ENCODE measurements at places on chromosomes 4 and X. TPM values are rescaled to one million over a fixed set of nuclear protein-coding genes. Genes with fewer than 3 reads are reported as not detected.

GRCh38 chrX:79268788-79269187 lies 98.3 kb downstream of the ITM2A start:
- no peak for DNase-seq

DNA sequence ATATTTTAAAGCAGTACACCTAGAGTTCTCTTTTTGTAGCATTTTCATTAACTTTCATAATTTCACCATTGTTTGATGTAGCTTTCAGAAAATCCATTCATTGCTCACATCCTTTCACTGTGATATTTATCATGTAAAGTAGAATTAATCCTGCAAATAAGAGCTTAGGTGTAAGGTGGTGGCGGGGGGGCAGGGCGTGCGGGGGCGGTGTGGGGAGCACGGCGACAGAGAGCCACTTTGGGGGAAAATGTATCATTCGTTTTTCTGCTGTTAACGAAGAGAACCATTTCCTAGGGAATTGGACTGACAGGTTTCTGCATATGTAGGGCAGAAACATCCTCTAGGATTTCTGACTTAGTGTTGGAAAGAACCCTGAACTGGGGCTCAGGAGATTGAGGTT lies 82.6 kb upstream of the BRS3 start:
- DNase-seq, result no peak

DNA sequence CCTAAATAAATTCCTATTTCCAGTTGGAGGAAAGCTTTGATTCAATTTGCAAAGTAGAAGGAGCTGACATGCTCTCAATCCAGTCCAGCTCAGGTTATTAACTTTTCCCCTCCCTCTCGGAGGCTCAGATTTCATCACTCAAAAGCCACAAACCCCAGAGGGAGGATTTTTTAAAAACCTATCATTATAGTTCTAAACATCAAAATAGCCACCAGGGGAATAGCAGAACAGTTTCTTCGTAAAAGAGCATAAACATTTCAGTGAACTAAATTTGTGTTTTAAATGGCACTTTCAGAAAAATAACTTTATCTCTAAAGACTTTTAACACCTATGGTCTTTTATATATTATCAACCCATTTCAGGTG lies 8.8 kb downstream of the GPRIN3 start:
- DNase-seq, result no peak

OFD1 gene
- 34.6 TPM for total RNA-seq

EPGN gene
- total RNA-seq, result 1.6 TPM

CLGN gene
- total RNA-seq, result not detected

- no peak for DNase-seq
Observed at GRCh38 chrX:17067534-17067933, 121.1 kb downstream of the REPS2 start.

GRCh38 chr4:114310296-114310925 lies 288.2 kb upstream of the UGT8 start:
- no peak for DNase-seq

SCD5 gene
- 6.0 TPM for total RNA-seq

LRIT3 gene
- 0.26 TPM for total RNA-seq

- no peak for DNase-seq
Observed at GRCh38 chr4:181855307-181855706, 387.9 kb upstream of the TENM3 start.

DNA sequence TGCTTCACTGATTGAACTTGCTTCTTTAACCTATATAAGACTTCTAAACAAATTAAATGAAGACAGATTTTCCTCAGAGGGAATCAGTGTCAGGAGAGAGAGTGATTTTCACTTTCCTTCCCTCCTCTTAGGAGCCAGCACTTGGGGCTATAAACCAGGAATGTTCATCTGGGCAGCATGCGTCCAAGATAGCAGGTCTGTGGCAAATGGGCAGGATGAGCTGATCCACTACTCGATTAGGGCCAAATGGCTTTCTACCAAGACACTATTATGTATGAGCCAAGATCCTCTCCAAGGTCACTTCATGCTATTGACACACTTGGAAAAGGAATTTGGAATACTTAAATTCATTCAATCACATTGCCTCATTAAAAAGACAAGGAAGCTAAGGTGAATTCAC lies 203.9 kb upstream of the GRID2 start:
- DNase-seq, result no peak

GRCh38 chr4:42501624-42502401 lies 104.5 kb downstream of the SHISA3 start:
- no peak for DNase-seq

CCDC120 gene
- total RNA-seq, result 7.6 TPM

MAGEA1 gene
- total RNA-seq, result not detected

DNA sequence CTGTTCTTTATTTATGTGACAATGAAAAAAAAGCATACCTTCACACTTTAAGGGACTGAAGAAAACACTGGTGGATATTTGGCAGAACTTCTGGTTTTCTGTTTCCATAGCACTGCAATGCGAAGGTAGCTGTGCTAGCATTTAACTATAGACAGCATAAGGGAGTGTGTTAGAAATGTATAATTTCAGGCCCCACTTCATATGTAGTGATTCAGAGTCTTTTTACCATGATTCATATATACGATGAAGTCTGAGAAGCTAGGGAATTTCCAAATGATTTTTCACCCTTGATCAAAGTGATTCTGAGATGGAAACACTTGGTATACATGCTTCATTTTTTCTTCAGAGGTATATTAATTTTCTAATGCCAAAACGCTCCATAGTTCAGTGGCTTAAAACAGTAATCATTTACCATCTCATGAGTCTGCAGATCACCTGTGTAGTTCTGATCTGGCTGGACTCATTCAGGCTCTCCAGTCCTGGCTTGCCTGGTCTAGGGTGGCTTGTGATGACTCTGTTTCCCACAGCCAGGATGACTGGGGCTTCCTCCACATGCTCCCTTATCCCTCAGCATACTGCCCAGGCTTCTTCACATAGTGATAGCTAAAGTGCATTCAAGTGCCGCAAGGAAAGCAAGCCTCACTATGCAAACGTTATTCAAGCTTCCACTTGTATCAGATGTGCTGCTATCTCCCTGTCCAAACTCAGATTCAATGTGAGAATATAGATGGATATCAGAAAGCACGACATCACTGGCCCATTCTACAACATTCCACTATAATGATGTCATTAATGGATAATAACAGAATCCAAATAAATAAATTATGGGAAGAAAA lies 790.1 kb downstream of the TECRL start:
- no peak for DNase-seq

CRLF2 gene
- total RNA-seq, result 0.42 TPM

DNA sequence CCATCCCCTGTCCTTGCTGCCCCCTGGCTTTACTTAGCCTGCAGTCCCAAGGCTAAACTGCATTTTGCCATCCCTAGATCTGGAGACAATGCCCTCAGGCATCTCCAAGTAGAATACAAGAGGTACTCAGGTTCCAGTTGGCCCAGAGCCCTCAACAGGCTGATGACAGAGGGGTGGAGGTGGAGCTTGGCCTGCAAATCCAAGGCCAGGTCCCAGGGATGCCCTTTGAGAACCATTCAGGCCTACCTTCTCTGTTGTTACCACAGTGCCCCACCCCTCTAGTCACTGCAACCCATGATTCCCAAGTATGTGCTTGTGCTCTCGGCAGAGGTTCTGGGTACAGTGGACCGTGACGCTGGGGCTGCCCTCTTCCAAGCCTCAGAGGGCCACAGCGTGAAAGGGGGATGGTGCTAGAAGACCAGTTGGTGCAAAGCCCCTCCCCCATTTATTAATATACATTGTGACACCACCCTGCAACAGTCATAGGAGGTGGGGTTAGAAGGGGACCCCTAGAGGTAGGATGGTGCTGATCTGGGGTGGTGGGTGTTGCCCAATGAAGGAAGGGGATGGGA lies 6.4 kb upstream of the UBA1 start:
- peak; percentile 42 for DNase-seq

F8A1 gene
- 16.7 TPM for total RNA-seq

All from aorta (tissue), 5 donors.